ENCODE measurements at places on chromosomes 13 and 19.

DNA sequence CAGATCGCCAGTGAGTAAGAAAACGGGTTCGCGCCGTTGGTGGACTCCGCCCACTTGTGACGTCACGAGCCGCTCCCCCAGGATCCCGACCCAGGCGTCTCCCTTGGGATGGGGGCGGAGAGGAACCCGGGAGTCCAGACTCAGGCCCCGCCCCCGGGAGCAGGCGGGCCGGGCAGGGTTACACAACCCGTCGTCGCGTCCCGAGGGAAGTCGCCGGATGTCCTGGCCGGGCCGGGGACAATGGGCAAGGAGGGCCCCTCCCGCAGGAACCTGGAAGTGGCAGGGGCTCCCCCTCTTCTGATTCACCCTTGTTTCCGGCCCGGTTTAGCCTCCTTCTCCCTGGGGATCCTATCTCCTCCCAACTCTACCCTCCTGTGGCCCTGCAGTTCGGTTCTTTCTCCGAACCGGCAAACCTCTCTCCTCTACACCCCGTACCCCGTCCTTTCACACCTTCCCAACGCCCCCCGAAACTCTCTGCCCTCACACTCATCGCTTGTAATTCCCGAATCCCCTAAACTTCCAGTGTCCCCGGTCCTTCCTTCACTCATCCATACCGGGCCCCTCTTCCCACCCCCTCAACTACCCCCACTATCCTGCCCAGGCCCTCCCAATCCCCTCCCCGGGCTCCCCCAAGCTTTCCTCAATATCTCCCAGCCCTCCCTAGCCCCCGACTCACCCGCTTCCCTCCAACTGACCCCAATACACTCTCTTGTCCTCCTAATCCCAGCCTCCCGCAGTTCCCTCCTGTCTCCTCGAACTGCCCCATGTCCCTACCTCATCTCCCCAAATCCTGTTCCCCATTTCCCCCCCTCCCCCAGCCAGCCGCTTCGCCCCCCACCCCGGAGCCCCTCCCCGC lies 20.0 kb upstream of the ERCC1 start:
- DNase-seq, result peak; percentile 93

GRCh38 chr13:20441056-20441455 lies 84.6 kb downstream of the CRYL1 start:
- DNase-seq, result no peak

- no peak for DNase-seq
These were observed 128.3 kb downstream of the LMO7 start for GRCh38 chr13:75764251-75764925.

GRCh38 chr19:5590151-5590864 lies 22.6 kb upstream of the TINCR start:
- no peak for DNase-seq

DNA sequence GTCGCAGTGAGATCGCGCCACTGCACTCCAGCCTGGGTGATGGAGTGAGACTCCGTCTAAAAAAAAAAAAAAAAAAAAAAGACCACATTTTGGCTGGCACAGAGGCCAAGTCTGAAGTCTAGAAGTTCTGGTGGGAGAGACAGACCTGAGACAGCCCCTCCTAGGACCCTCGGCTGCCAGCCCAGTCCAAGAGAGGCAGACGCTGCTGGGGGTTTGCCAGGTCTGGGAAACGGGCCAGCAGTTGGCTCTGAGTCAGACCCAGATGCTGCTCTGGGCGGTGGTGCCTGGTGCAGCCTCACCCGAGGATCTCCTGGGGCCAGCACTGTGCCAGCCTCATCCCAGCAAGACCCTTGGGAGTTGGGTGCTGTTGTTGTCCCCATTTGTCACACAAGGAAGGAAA lies 5.8 kb downstream of the FCHO1 start:
- DNase-seq, result peak; percentile 98

DNA sequence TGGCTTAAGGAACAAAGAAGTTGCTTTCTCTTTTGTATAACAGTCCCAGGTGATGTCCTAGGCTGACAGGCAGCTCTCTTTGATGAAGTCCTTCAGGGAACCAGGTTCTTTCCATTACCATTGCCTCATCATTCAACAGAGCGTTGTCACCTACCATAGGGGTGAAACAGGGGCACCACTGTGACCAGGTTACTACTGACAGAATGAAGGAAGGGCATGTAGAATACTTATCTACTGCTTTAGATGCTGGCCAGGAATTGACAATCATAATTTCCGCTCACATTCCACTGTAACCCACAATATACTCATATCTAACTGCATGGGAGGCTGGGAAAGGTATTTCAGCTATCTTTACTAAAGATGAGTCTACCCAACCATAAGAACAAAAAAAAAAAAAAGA lies 148.0 kb upstream of the FNDC3A start:
- no peak for DNase-seq

DNA sequence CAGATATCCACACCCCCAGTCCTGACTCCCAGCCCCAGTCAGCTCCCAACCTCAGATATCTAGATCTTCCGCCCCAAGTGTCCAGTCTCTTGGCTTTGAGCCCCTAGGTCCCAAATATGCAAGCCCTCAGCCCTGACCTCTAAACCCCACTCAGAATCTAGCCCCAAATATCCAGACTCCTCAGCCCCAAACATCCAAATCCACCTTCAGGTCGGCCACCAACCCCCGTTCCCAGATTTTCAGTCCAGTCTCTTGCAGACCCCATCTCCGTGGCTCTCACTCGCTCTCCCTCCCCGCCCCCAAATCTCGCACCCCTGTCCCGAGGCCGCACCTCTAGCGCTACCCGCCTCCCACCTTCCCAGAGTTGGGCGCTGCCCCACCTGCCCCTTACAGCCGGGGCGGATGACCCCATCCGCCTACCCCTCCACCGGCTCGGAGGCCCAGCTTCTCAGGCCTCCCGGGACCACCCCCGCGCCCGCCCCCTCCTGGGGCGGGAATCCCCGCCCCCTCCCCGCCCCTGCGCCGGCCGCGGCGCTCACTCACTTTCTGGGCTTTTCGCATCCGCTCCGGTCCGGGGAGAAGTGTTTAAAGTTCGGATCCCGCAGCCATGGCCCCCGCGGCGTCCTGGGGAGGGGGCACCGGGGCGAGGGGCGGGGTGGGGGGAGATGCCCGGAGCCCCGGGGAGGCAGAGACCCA lies 604 bp downstream of the ERFL start:
- DNase-seq, result no peak

- DNase-seq, result no peak
These were observed 63.8 kb downstream of the DCT start for GRCh38 chr13:94415500-94416237.

GRCh38 chr13:78636495-78636894 lies 22.5 kb downstream of the OBI1 start:
- no peak for DNase-seq

GRCh38 chr13:38429916-38430315 lies 80.3 kb downstream of the UFM1 start:
- no peak for DNase-seq

DNA sequence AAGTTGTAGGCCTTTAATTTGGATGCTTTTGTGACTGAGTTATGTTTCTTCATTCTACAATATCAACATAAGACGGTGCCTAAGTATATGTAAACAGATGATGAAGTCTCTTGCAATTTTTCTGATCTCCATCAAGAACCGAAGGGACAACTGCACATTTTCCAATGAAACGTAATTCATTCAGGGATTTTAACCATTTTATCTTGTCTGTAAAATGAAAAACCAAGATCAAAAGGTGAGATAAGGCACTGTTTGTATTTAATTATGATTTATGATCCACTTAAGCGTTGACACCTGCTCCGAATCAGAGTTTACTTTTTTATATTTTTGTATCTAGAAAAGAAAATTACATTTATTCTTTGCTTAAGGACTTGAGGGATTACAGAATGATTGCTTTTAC lies 556.8 kb upstream of the ARGLU1 start:
- no peak for DNase-seq

DNA sequence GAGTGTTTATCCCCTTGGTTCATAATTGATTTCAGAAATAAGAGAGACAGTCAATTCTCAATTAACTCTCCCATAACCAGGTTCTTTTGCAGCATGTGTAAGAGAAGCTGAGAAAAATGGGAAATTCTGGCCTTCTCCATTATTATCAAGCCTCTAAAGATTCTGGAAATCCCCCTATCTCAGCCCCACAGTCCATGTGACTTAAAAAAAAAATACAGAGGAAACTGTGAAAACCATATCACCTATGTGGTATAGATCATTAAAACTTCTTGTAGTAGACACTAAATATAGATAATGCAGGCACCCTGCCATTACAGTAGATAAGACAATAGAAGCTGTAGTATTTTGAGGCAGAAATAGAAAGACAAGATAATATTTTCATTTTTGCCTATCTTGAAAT lies 34.3 kb upstream of the SOHLH2 start:
- DNase-seq, result no peak

DNA sequence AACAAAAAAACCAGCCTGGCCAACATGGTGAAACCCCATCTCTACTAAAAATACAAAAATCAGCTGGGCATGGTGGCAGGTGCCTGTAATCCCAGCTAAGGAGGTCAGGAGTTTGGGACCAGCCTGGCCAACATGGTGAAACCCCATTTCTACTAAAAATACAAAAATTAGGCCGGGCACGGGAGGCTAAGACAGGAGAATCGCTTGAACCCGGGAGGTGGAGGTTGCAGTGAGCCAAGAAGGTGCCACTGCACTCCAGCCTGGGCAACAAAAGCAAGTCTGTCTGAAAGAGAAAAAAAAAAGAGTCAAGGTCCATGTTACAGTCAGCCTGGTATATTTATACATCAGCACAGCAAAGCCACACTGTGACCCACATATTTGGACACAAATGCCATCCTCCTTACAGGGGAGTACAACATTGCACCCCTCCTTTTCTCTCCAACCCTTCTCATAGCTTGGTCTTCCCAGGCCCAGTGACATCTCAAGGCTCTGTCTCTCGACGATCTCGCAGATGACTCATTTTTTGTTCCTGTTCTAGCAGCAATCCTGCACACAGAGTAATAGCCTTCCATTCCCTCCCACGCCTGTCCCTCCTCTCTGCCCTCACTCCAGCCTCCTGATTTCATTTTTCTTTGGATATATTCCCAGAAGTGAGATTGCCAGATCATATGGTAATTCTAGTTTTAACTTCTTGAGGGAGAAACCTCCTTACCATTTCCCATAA lies 21.0 kb upstream of the DPP9 start:
- DNase-seq, result peak; percentile 48

DNA sequence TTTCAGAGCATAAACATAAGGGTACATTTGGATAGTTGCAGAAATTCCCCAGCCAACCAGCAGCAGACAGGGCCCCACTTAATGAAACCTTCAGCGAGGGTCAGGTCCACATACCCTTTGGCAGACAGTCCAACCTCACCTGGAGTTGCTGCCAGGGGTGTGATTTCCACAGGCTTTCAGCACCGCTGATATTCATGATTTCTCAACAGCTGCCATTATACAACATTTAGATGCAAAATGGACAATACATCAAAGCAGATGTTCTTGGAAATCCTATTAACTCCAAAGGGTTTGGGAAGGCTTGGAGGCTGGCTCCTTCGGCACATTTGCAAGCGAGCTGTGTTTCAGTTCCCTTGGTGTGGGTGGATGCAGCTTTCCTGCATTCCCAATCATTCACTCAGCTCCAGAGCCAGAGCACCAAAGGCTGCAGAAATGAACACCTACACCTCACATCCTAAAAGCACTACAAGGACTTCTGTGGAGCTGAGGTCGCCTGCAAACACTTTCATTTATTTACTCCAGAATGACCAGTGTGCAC lies 147.2 kb upstream of the VSTM2B start:
- peak; percentile 52 for DNase-seq

- no peak for DNase-seq
These were observed 237.4 kb downstream of the RGCC start for GRCh38 chr13:41694545-41695301.

DNA sequence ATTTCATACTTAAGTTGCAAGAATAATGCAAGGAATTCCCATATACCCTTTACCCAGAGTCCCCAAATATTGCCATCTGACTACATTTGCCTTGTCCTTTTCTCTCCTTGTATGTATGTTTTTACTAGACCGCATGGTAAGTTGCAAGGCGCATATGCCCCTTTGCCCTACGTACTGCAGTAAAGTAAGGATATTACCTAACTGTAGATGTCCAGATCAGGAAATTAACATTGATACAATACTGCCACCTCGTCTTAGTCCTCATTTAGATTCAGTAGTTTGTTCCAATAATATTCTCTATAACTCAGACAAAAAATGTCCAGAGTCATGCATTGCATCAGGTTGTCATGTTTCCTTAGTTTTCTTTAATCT lies 9.3 kb downstream of the SAFB start:
- no peak for DNase-seq

- no peak for DNase-seq
These were observed 2.9 kb upstream of the ZIC5 start for GRCh38 chr13:99974296-99974938.

DNA sequence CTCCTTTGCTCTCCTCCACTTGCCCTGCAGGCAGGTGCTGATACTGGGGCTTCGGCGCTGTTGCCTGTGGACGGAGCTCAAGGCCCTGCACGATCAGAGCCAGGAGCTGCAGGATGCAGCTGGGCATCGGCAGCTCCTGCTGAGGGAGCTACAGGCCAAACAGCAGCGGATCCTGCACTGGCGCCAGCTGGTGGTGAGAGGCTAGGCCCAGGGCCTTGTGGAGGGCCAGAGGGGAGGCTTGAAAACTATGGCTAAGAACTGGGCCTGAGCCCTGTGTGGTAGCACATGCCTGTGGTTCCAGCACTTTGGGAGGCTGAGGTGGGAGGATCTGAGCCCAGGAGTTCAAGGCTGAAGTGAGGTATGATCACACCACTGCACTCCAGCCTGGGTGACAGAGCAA lies 6.3 kb downstream of the HAUS5 start:
- DNase-seq, result no peak

GRCh38 chr13:112445411-112446271 lies 69.5 kb downstream of the SPACA7 start:
- DNase-seq, result no peak

GRCh38 chr19:36059180-36059910 lies 4.6 kb downstream of the WDR62 start:
- DNase-seq, result no peak

DNA sequence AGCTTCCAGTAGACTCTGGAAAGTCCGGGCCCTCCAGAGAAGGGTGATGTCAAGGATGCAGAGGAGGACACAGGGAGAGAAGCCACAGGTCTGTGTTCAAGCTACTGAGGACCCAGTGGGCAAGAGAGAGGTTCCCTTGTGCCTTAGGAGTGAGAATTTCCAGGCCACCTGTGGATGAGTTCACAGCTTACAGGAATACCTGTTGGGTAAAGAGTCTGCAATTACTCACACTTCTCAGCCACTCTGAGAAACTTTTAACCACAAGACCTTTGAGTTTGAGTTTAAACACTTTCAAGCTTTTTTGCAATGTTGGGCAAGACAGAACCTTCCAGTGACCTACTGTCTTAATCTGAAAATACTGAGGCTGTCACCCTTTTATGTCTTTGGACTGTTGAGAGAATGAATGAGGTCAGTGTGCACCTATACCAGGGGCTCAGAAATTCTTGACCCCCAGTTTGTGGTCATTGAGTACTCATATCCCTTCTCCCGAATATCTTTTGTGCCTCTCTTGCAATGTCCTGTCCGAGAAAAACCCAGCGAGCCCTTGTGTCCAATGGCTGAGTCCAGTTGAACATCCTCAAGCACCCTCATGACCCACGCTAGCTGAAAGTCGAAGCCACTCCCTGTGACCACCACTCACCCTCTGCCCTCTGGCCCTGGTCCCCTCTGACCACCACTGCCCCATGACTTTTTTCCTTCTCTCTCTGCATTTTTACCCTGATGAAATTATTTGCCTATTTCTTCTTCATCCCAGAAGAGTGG lies 368.5 kb upstream of the ZNF507 start:
- DNase-seq, result no peak
